ENCODE measurements at places on chromosomes 11 and 22.
A peak's percentile ranks its signal among the peaks of the same experiment; 100 is the strongest.

DNA sequence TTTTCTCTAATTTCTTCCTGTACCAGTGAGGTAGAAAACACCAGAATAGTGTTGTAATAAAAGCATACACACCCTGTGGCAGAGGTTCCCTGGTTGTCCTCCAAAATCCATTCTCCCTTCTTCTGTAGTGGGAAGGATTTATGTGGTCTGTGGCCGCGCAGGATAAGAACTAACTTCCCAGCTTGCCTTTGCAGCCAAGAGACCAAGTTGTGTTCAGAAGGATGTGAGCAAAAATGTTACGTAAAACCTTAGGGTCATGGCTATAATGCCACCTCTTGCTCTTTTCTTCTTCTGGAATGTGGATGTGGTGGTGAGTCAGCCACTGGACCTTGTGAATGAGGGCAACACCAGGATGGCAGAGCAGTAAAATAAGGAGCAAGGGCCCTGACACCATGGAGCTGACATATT, 28.4 kb downstream of the CCDC90B start:
- peak; percentile 18 for DNase-seq

DNA sequence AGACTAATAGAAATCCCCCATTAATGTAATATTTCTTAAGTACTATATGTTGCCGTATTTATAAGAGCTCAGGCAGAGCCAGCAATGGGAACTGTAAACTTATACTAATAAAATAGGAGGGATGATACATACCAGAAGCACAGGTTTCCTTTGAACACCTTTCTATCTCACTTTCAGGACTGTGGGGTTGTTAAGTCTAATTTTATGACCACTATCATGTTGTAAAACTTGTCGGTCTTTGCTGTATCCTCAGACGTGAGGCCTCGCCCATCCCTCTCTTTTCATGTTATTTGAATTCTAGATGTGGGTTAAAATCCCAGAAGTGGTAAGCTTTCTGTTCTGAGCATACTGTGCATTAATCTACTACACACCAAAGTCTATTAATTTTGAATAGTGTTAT, 1083.5 kb upstream of the TENM4 start:
- no peak for DNase-seq

- DNase-seq = no peak
Measured at GRCh38 chr22:17656870-17657395, 18.4 kb downstream of the BCL2L13 start.

DNA sequence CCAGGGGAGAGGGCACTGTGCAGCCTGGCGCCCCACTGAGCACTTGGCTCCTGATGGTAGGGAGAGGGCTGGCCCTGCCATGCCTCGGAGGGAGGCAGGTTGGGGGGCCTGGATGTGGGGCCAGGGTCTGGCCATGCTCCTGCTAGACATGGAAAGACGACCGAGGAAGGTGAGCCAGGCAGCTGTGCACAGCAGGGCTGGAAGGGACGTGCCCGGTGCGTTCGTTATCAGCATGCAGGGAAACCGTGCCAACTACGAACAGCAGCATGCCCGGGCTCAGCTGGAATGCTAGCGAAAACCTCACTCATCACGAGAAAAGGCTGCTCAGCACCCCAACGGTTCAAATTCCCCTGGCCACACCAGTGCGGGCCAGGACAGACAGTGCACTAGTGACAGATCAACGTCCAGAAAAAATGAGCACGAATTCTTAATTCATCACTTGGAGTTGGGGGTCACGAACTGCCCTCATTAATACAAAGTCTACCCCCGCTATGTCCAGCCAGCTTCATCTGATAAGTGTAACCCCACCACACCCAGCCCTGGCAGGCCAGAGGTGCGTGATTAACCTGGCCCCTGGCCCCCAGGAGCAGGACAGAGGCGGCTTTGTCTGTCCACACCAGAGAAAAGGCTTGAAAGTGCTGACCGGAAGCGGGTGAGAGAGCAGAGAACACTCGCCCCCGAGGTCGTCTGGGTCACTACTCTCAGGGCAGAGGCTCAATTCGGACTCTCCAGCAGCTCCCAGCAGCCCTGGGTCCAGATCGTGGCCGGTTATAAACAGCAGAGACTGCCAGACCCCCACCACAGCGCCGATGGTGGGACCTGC, 84.2 kb downstream of the CELSR1 start:
- DNase-seq = no peak

All from uterus (tissue), 4 donors.